Glomerular endothelial cell (primary cell): ENCODE measurements at places on chromosomes 6 and 20.

DNA sequence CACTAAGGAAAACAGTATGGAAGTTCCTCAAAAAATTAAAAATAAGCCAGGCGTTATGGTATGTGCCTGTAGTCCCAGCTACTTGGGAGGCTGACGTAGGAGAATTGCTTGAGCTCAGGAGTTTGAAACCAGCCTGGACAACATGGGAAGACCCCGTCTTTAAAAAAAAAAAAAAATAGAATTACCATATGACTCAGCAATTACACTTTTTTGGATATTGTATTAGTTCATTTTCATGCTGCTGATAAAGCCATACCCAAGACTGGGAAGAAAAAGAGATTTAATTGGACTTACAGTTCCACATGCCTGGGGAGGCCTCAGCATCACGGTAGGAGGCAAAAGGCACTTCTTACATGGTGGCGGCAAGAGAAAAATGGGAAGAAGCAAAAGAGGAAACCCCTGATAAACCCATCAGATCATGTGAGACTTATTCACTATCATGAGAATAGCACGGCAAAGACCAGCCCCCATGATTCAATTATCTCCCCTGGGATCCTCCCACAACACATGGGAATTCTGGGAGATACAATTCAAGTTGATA is 10.8 kb upstream of the SMIM29 start:
- DNase-seq: no peak

GRCh38 chr6:33118525-33119123 is 42.8 kb downstream of the HLA-DPB1 start:
- peak; percentile 34 for DNase-seq

GRCh38 chr6:54002116-54002515 is 109.1 kb upstream of the MLIP start:
- DNase-seq: no peak

DNA sequence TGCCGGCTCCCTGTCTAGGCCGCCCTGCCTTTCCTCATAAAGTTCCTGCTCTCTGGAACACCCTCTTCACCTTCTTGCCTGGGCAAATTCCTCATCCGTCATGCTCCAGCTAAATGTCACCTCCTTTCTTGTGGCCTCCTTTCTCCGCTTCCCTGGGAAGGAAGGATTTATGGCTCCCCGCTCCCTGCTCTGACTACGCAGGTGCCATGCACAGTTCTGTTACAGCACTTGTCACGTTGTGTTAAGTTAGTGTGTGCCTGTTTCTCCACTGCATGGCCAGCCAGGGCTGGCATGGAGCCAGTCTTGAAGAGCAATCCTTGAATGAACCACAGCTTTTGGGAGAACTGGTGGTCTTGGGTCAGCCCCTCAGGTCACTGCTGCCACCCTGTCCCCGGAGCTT is 61.7 kb downstream of the CD40 start:
- no peak for DNase-seq

- DNase-seq: peak; percentile 71
These were observed 35.8 kb upstream of the SHLD1 start for GRCh38 chr20:5714261-5715041.

DNA sequence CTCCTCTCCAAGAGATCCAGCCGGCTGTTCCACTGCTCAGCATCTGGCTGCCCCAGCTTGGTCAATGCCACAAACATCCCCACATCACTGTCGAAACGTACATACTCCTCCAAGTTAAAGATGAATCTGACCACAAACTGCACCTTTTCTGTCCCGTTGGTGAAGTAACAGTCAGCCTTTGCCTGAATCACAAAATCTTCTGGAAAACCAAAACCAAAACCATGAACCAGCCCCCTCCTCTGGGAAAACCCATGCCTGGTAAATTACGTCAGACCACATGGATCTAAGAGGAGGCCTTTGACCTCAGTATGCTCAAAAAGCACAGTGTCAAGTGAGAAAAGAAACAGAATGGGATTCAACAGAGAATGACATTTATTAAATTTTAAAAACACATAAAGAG is 1.7 kb downstream of the HLA-DOB start:
- no peak for DNase-seq

DNA sequence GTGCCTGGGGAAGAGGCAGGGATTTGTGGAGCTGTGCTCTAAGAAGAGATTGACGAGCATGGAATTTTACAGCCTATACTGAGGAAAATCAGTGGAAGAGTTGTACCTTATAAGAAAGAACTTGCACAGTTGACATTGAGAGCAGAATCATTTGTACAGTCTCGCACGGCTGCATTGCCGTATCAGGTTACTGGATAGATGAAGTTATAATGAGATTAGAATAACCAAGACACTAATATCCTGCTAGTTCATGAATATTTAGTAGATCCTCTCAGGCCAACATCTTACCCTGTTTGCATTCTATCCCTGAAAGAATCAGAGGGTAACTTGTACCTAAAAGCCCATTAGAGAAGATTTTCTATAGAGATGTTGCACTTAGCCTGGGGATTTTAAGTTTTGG is 447.1 kb downstream of the PREX1 start:
- DNase-seq: no peak

DNA sequence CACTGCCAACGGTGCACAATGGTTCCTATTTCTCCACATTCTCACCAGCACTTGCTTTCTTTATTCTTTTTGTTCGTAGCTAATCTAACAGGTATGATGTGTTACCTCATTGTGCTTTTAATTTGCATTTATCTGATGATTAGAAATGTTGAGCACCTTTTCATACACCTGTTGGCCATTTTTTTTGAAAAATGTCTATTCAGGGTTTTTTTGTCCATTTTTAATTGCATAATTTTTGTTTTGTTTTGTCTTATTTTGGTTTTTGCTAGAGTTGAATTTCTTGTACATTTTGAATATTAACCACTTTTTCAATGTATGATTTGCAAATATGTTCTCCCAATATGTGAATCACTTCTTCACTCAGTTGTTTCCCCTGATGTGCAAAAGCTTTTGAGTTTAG is 150.6 kb downstream of the TENT5A start:
- DNase-seq: no peak

DNA sequence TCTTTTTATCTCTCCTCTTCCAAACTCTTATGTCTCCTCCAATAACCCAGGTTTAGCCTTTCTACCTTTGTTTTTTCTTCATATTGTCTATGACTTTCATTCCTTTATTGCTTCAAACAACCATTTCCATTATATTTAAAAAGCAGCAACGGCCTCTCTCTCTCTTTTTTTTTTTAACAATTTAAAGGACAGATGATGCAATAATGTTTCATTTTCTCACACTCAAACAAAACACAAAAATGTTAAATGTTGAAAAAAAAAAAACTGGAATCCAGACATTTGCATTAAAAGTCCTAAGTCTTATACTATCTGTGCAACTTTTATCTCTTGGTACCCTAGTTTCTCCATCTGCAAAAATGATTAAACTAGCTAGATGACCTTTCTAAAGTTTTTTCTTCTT is 105.8 kb downstream of the LMBRD1 start:
- no peak for DNase-seq

DNA sequence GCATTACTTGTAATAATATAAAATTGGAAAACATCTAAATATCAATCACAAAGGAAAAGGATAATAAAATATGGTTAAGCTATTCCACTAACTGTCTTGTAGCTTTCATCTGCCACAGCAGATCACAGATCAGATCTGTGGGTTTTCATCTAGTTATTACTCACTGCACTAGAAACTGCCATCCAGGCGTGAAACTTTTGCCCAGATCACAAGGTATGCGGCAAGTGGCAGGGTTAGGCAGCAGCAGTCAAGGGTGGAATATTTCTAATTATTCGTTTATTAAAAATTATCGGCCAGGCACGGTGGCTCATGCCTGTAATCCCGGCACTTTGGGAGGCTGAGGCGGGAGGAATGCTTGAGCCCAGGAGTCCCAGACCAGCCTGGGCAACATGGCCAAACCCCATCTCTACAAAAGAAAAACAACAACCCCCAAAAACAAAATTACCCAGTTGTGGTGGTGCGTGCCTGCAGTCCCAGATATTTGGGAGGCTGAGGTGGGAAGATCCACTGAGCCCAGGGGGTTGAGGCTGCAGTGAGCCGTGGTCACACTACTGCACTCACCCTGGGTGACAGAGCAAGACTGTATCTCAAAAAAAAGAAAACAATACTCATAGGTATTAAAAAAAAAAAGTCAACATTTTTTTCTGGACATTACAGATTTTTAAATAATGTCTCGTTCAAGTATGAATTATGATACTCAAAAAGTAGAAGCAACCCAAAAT is 32.1 kb downstream of the BEND3 start:
- no peak for DNase-seq

- no peak for DNase-seq
These were observed 627.4 kb upstream of the CITED2 start for GRCh38 chr6:140001821-140002341.

DNA sequence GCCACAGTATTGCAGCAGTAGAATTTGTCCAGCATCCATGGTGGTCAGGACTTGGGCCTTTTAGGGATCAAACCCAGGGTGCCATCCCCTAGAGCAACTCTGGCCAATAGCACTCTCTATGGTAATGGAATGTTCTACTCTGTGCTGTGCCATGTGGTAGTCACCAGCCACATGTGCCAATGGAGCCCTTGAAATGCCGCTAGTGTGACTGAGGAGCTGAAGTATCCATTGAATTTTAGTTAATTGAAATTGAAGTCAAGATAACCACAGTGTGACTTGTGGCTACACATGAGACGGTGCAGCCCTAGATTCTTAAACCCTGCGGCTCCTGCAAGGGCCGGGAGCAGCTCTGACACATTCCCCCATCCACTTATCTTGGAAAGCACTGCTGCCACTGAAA is 54.6 kb downstream of the SLC2A10 start:
- no peak for DNase-seq

GRCh38 chr6:51570168-51570921 is 517.1 kb downstream of the PKHD1 start:
- DNase-seq: no peak

DNA sequence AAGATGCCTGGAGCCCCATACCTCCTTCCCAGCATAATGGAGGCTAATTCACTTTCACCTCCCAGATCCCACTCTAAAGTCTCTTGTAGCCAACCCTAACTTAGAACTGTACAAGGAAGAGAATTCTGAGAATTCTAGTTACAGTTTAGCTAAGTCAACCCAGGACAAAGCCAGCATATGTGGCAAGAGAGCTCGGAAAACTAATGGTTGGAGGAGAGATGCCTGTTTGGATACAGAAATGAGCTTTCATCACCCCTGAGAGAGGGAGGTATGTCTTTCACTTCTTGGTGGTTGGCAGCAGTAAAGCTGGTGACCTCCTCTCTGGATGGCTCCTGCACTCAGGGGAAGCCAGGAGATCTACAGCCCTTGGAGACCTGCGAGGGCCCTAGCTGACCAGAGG is 252.6 kb upstream of the SUPT3H start:
- no peak for DNase-seq

DNA sequence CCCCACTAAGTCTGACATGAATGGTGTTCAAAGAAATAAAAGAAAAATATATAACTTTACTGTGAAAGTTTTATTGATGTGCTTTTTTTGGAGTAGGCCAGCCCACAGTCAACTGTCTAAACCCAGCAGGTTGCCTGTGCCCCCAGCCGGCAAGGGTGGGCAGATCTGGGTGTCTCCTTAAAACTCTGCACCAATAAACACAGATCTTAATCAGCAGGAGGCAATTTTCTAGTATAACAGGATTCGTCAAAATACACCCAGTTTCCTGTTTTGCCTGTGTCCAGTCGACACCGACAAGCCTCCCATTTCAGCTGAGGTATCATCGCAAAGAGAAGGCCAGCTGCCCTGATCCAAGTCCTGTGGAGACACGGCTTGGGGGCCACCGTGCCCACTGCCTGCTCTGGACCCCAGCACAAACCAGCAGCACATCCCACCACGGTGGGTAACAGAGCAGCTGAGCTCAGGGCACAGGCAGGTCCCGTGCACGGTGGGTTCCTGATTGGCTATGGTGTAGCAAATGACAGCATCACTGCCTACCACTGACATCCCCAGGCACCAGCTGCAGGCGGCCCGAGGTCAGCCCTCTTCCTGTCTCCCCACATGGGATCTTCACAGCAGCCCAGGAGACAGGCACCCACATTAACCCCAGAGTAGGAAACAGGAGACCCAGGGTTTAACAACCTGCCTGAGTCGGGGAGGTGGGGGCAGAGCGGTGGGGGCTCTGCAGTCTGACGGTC is 15.7 kb downstream of the BMP7 start:
- no peak for DNase-seq

DNA sequence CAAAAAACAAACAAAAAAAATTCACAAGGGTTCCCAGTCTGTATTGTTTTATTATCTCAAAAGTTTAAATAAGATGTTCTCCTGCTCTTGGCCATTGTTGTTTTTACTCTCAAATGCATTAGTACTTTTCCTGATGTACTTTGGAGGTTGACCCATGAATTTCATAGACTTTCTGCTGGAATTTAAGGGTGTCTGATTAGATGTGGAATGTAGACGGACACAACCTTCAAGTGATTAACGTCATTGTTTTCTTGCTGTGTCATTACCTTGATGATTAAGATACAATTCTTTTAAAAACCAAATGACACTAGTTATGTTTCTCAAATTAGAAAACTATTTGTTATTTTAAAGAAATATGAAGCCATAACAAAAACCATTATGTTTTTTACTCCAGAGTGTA is 421.4 kb upstream of the RUNX2 start:
- peak; percentile 7 for DNase-seq

DNA sequence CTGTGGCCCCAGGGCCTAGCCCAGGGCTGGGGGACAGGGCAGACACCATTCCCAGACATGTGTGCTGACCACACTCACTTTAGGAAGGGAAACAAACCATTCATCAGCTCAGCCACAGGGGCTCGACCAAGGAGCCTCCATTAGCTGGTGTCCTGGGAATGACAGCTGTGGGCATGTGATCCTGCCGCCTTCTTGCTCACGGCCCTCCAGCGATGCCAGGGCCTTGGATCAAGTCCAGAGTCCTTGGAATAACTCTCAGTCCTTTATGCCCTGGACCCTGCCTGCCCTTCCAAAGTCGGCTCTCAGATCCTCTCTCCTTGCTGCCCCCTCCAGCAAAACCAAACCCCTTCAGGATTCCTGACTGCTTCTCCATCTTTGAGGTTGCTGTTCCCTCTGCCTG is 165.0 kb upstream of the RNF24 start:
- DNase-seq: no peak

- no peak for DNase-seq
These were observed 16.5 kb upstream of the HLA-A start for GRCh38 chr6:29925727-29926412.

DNA sequence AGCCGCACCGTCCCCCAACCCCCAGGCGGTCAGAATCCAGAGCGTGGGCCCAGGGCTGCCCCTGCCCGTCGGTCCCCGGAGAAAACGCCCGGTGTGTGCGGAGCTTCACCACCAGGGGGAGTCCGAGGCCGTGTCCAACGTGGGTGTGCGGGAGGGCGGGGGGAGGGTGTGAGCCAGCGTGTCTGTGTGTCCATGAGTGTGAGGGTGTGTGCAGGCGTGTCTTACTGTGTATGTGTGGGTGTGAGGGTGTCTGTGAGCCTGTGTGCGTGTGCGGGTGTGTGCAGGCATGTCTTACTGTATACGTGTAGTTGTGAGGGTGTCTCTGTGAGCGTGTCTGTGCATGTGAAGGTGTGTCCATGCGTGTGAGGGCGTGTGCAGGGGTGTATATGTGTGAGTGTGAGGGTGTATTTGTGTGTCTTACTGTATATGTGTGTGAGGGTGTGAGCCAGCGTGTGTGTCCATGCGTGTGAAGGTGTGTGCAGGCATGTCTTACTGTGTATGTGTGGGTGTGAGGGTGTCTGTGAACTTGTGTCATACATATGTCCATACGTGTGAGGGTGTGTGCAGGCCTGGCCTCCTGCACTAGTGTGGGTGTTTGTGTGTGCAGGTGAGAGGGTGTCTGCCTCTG is 24.6 kb upstream of the GATA5 start:
- peak; percentile 14 for DNase-seq

GRCh38 chr6:140567466-140567865 is 1193.0 kb upstream of the CITED2 start:
- DNase-seq: no peak
